ENCODE measurements at places on chromosomes 7 and 10.
A peak's percentile ranks its signal among the peaks of the same experiment; 100 is the strongest.

DNA sequence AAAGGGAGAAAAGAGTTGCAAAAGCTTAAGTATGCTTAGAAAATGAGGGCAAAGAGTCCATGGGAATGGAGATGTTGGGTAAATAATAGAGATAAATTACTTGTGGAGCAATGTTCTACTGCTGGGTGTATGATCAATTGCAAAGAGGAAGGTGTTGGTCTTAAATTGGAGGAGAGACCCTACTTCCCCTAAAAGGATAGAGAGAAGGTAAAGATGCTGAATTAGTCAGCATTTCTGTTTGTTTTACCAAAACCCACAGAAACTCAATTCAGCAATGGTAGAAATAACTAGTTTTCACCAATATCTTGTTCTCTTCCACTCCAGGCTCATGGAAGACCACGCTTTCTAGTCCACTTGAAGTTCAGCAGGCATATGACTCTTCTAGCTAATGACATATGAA, 32.1 kb downstream of the ASB4 start:
- DNase-seq: no peak

DNA sequence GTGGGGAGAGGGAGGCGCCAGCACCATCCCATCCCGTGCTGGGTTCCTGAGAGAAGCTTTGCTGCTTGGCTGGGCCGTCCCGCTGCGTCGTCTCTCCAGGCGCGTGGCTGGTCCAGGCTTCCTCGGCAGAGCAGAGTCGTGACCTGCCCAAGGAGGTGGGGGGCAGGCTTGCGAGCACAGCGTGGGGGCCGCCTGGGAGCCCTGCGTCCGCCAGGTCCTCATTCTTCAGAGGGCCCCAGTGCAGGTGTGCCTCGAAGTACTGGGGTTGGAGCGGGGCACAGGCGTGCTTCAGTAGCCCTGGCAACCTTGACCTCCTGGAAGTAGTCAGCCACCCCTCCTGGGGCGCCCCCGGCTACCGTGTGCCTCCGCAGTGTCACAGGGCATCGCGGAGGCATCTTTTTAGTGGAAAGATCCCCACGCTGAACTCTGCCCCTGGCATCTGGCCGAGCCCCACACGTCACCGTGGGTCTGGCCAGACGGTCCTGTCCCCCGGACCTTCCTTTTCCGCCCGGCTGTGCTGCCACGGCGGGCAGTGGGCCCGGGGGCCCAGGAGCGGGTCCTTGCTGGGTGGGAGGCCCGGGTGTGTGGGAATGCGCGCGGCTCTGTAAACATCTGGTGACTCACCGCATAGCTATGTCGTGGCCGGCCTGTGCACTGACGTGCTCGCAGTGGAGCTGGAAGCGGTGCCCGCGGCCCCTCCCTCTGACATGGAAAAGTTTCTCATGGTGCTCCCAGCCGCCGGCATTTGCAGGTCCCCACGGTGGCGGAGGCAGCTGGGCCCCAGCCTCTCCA, 6.4 kb downstream of the MAFK start:
- DNase-seq: peak; percentile 94

GRCh38 chr7:33933611-33934281, 28.4 kb downstream of the BMPER start:
- peak; percentile 35 for DNase-seq

GRCh38 chr7:47256016-47256415, 325.9 kb downstream of the TNS3 start:
- DNase-seq: no peak

- no peak for DNase-seq
Observed at GRCh38 chr7:128115336-128115820, 84.1 kb upstream of the LRRC4 start.

GRCh38 chr10:13555884-13556510, 27.2 kb upstream of the BEND7 start:
- DNase-seq: no peak

DNA sequence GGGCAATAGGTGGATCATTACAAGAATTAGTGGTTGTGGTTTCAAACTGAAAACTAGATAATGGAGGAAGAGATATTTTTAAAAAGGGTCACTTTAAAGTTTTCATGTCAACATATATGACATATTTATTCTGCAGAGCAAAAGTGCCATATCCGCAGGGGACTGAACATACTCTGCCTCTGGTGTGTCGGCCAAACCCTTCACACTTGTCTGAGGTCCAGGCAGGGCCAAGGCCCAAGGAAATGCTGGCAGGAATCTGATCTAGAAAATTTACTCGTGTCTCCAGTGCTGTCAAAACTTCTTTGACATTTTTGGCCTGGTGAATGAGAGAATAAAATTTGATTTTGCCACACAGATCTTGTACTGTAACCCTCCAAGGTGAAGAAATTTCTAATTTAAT, 562.3 kb downstream of the CCSER2 start:
- no peak for DNase-seq

DNA sequence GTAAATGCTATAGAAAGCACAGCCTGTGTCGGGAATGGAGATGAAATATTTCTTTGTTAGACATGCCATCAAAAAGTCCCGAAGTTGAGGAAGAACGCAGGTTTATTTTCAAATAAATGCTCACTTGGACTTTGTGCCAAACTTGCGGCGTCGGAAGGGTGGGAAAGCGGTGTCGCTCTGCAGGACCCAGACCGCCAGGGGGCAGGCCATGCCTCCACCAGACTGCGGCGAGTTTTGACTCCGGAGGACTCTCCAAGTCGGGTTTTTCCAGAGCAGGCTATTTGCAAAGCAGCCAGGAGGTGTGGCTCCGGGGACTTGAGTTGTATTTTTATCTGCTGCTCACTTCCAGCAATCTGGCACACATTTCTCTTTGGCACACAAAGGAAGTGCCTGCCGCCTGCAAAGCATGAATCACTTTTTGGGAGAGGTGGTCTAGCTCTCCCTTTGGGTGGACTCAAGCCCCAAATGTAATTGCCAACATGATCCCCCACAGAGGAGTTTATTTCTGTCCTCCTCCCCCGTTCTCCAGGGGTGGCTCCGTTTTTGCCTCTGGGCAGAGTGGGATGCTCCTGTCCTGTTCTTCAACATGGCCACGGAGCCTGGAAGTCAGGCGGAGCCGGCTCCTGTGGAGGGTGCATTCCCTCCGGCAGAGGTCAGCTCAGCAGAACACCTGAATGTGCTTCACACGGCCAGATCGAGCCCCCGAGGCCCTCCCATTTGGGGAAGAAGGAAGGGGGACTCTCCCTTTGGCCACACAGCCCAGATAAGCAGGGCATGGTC, 82.3 kb upstream of the GPR26 start:
- peak; percentile 94 for DNase-seq

GRCh38 chr7:147498081-147498480, 1092.5 kb upstream of the C7orf33 start:
- DNase-seq: no peak

GRCh38 chr10:69677985-69678654, 48.1 kb downstream of the FAM241B start:
- no peak for DNase-seq

GRCh38 chr7:33191340-33191739, 62.0 kb downstream of the BBS9 start:
- DNase-seq: no peak

- peak; percentile 95 for DNase-seq
Observed at GRCh38 chr10:78754269-78755062, 314.3 kb upstream of the ZMIZ1 start.

DNA sequence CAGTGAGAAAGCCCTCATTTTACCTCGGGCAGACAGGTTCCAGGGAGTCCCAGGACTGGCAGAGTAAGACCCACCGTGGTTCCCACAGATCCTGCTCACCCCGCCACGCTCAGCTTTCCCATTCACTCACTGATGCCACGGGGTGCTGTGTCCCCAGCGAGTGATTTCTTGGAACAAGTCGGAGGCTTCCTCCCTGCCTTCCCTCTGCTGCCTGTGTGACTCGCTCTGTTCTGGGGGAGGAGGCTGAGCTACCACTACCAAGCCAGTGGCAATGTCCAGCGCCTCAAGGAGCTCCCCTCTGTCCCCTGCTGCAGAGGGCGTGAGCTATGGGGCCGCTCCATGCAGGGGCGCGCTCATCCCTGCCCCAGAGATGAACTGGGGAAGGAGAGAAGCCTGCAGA, 12.6 kb downstream of the IL15RA start:
- DNase-seq: no peak

- peak; percentile 5 for DNase-seq
Observed at GRCh38 chr10:50310560-50311174, 59.4 kb upstream of the ASAH2 start.

- no peak for DNase-seq
Observed at GRCh38 chr7:139543801-139544603, 20.5 kb downstream of the CLEC2L start.

DNA sequence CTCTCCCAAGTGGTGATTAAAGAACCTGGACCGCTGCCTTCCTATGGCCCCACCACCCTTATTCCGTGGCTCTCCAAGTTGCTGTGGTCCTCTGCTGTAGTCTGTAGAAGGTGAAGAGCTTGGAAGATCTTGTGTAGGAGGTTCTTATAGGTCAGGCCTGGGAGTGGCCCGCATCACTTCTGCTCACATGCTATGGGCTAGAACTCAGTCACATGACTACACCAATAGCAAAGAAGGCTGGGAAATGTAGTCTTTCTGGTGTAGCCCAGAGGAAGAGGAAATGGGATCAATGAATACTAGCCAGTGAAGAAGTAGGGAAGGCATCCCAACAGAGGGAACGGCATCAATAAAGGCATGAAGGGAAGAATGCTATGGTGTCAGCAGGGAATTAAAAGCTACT, 41.3 kb upstream of the AOAH start:
- DNase-seq: no peak
